NCI-H510A (cell line): ENCODE measurements at places on chromosomes 3 and 15.

- no peak for DNase-seq
Measured at GRCh38 chr3:192867645-192868044, 50.0 kb downstream of the MB21D2 start.

- DNase-seq: no peak
Measured at GRCh38 chr15:90407871-90408317, 19.9 kb downstream of the IQGAP1 start.

GRCh38 chr3:182450942-182451787 lies 342.1 kb upstream of the ATP11B start:
- DNase-seq: no peak

DNA sequence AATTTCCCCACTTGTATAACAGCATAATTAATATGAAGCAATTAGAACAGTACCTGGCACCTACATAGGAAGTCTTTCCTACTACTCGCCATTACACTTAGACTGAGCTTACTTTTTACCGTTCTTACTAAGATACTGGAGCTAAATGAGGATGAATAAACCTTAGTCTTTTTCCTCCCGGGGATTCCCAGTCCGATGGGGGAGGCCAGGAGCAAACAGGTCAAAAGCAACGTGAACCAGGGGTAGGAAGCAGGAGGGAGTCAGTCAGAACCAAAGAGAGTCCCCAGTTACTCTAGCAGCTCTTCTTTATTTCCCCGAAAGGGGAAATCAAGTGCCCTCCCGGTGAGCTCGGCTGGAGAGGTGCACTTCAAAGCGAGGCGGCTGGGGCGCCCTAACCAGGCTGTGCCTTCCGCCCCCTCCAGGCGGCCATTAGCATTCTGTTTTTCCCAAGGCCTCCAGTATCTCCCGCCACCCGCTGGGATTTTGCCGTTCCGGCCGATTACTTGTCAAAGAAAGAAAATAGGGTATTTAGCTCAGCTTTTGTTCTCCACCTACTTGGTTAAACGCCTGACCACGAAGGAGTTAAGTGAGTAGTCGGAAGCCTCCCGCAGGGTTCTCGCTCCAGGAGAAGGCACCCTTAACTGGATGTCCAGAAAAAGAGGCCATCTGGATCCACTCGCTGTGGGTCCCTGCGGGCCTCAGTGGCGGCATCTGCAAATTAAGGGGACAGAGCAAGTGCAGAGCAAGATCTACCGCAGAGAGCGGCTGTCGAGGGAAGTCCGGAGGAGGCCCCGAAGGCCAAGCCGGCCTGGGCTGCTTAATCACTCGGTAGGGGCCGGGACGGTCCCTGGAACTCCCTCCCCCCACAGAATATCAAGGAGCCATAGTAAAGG lies 6.3 kb upstream of the EOMES start:
- DNase-seq: peak; percentile 39

GRCh38 chr3:29453284-29454001 lies 172.6 kb downstream of the RBMS3 start:
- DNase-seq: no peak

DNA sequence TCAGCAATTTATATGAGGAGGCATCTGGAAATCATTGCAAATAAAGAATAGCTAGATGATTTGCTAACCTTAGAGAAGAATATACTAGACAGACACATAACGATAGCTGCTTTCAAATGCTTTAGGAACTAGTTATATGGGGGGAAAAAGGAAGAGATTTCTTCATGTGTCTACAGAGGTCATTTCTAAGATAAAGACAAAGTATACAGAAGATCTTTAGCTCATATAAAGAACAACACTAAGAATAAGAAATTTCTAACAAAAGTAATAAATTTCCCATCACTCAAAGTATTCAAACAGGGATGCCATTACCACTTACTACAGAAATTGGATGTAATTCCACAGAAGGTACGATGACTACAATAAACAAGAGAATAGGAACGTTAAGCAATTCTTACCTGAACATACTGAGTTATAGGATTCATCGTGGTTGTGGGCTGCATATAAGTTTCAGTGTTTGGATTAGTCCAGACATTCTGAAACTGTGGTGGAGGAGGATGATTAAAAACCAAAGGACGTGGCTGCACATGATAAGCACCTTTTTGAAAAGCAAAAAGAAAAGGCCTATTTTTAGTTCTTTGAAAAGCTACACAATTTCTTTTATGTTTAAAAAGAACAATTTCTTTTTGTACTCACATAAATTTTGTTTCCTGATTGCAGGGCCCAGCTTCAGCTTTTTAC lies 8.7 kb downstream of the DAZL start:
- DNase-seq: no peak

DNA sequence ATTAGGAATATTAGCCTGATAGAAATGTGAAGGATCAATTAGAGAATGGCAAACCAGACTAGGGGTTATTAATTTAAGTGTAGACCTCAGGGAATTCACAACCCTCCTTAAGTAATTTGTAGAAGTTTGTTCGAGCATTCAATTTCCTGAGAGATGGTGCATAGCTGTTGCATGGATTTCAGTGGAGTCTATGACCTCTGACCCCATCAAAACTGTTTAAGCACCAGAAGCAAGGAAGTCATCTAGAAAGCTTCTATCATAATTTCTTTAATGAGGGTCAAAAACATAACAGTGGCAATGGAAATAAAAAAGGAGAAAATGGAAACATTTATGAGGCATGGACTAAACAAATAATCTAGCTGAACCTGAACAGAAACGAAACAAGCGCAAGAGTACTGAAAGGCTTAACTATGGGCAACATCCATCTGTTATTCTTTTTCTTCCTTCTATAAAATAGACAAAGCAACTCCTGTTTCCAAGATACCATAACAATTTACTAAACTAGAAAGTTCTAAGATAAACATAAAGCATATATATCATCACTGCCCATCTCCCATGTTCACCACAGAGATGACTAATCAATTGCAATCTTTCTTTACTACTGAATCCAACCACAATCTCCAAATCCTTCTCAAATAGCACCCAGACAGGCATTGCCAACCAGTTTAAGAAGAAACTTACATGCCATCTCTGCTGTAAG lies 151.4 kb downstream of the THRB start:
- DNase-seq: no peak

DNA sequence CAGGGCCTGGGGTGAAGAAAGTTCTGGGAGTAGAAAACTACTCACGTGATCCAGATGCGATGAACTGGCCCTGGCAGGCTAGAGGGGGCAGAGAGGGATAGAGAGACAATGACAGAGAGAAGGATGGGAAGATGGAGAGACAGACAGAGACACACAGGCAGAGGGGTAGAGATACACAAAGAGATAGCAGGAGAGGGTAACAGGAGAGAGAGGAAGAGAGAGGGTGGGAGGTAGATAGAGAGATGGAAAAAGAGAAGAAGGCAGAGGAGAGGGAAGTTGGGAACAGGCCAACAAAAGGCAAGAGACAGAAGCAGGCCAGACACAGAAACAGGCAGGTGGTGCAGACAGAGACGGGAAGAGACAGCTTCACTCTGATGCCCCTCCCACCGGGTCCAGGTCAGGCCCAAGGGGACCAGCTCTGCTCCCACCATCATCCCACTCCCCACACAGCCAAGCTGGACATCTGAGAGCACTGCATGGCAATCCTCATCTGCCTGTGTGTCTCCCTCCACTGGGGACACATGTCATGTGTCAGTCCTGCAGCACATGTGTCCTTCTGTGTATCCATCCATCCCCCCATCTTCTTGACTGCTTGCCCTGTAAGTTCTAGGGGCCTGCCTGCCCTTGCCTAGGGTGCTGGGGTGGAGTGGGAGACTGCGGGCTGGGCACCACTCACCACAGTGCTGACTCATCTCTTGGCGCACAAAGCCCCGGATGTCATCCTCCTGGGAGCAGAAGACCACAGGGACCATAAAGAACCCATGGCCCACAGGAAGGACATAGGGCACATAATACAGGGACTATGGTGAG lies 2.2 kb upstream of the UCN2 start:
- no peak for DNase-seq

GRCh38 chr15:97708252-97708651 lies 252.3 kb upstream of the ARRDC4 start:
- no peak for DNase-seq

- no peak for DNase-seq
Measured at GRCh38 chr15:31128477-31128876, 27.0 kb upstream of the TRPM1 start.

GRCh38 chr15:66822114-66822513 lies 120.1 kb downstream of the SMAD6 start:
- no peak for DNase-seq

DNA sequence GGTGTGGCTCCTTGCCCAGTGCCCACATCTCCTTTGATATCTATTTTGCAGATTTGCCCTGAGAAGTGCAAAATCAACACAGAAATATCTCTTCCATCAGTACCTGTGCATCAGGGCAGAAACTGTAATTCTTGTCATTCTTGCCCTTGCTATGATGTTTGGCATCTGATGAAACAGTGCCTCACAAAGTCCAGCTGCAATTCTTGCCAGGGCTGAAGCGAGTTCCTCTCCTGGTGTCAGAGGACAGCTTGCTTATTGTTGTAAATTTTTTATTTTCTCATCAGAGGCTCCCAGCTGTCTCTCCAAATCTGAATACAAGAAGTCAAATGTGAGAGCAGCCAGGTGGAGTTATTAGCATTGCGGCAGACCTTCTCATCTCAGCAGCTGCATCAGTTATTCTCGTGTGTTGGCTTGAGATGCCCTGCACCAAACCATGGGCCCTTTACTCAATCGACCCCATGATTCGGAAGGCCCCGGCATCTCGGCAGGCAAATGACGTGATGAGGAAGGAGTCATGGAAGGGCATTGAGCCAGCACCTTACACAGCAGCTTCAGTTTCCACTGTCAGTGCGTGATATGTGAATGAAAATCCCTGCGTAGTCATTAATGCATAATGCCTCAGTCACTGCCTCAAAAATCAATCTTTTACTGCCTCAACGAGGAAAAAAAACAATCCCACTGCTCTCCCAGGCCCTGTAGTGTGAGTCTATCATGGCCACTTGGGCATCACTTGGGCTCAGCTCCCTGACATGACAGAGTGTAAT lies 93.4 kb downstream of the CCNL1 start:
- no peak for DNase-seq

- no peak for DNase-seq
Measured at GRCh38 chr3:194688200-194688740, 2.6 kb downstream of the FAM43A start.

- DNase-seq: no peak
Measured at GRCh38 chr3:39843440-39843839, 34.0 kb downstream of the MYRIP start.

- DNase-seq: no peak
Measured at GRCh38 chr3:129278966-129279906, 566 bp downstream of the HMCES start.

- no peak for DNase-seq
Measured at GRCh38 chr15:29056839-29057450, 171.2 kb downstream of the APBA2 start.

- DNase-seq: no peak
Measured at GRCh38 chr15:85554852-85555521, 174.6 kb downstream of the AKAP13 start.

- no peak for DNase-seq
Measured at GRCh38 chr3:73746623-73747022, 121.9 kb upstream of the PDZRN3 start.

- DNase-seq: no peak
Measured at GRCh38 chr15:59738676-59739075, 49.6 kb upstream of the BNIP2 start.

DNA sequence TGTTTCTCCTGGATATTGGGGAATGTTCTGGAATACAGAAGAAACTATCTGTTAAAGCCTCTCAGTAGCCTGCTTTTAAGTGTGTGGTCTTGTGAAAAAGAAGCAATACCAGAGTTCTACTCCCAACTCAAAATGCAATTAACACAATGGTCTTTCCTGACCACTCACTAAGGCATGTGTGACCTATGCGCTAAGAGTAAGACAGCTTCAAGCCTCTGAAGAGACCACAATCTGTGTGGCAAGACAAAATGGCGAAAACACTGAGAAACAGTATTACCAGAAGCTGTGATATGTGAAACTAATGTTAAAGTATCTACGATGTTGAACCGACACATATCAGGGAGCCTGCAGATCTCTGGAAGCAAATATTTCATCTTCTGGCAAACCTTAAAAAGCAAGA lies 33.8 kb downstream of the RYK start:
- no peak for DNase-seq

GRCh38 chr3:150303768-150304167 lies 104.3 kb upstream of the TSC22D2 start:
- no peak for DNase-seq

DNA sequence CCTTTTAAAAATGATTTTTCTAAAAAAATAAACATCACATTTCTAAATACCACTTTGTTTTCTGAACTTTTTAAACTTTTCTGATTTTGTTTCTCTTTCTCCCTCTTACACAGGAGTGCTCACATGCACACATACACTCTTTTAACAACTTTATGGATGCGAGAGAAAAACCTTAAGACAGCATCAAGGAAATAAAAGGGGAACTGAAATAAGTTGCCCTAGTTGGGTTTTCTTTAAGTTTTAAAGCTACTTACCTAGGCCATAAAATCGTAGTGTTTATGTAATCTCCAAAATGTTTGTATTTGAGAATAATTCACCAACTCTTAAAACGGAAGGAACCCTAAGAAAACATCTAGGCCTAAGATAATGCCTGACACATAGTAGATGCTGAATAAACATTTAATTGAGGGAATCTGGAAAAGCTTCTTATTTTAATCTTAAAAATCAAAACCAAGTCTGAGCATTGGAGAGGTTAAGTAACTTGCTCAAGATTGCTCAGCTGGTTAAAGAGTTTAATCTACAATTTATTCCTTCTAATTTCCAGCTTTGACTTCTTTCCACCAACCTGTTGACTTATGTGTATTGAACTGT lies 1.2 kb upstream of the BBX start:
- no peak for DNase-seq

GRCh38 chr3:14273901-14274611 lies 95.4 kb downstream of the LSM3 start:
- no peak for DNase-seq

GRCh38 chr3:15428539-15428938 lies 1.1 kb downstream of the EAF1 start:
- no peak for DNase-seq

DNA sequence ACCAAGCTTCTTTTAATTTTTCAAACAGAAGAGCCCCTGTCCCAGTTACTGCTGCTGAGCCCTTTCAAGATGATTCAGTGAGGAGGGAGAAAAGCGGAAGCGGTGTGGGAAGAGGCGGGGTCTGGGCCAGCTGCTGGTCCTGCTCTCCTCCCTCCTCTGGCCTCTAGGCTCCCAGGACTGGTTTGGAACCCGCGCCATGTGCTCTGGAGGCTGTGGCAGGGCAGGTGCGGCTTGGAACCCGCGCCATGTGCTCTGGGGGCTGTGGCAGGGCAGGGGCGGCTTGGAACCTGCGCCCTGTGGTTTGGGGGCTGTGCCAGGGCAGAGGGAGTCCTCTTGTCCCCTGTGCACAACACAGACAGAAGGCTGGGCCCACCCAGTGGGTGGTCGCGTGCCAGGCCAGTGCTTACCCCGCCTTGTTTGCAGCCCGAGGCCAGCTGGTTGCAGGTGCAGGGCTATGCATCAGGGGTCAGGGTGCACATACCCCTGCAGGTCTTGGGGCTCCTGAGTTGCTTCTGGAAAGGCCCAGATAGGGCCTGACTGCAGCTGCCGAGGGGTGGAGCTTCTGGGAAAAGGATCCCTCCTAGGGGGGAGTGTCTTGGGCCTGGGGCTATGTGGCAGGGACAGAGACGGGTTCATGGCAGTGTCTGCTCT lies 12.2 kb downstream of the ALG1L2 start:
- DNase-seq: no peak
